ENCODE measurements at places on chromosomes 2 and 18. TPM values are rescaled to one million over a fixed set of nuclear protein-coding genes. Genes with fewer than 3 reads are reported as not detected.

- DNase-seq, result no peak
Observed at GRCh38 chr2:84292545-84292944, 166.5 kb downstream of the SUCLG1 start.

ABCG8 gene
- total RNA-seq, result not detected

- DNase-seq, result peak; percentile 40
Observed at GRCh38 chr2:145751629-145752028, 1231.7 kb upstream of the ZEB2 start.

MAPRE3 gene
- 2.0 TPM for total RNA-seq

CYP27C1 gene
- not detected for total RNA-seq

IMP4 gene
- total RNA-seq, result 127 TPM

GRCh38 chr2:102356381-102356712 lies 751 bp downstream of the IL18R1 start:
- DNase-seq, result no peak

USP37 gene
- 7.9 TPM for total RNA-seq

- DNase-seq, result no peak
Observed at GRCh38 chr2:205867371-205867770, 185.1 kb downstream of the NRP2 start.

DNA sequence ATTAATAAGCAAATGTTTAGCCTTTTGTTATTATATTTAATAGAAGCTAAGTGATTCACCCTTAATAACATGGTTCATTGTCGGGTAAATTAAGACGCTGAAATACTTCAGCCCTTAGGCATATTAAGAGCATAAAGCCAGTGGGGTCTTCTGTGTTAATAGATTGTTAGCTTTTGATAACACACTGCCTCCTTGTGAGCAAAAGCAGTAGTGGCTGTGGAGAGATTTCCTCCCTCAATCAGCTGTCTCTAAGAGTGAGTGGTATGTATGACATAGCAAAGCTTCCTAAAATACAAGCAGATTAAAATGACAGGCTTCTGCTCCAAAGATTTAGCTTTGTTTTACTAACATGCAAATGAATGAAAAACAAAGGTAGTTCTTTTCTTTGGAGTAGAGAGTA lies 143.7 kb upstream of the SYT4 start:
- no peak for DNase-seq

GRCh38 chr2:240244543-240244942 lies 104.1 kb upstream of the OTOS start:
- no peak for DNase-seq

DNA sequence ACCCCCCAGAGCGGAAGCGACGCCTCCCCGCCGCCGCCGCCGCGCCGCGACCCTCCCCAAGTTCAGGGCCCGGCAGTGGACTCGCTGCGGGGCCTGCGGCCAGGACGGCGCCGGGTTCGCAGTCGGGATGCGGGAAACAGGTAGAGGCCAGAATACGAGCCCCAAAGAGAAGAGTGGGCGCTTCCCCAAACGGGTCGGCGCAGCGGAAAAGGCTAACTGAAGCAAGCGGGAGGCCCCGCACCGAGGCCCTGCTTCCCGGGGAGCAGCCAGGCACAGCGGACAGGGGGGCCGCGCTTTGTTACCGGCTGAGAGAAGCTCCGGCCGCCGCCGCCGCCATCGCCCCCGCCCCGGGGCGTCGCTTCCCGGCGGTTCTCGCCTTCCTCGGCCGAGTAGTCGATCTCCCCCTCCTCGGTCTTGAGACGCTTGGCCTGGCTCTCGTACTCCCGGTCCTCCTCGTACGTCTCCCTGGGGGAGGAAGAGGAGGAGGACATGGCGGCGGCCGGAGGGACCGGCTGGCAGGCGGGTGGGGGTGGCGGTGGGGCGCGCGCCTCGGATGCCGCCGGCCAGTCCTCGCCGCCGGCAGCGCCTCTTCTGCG lies 494 bp downstream of the HNRNPLL start:
- DNase-seq, result no peak

GRCh38 chr2:20676353-20677215 lies 9.6 kb downstream of the GDF7 start:
- no peak for DNase-seq

GPAT2 gene
- total RNA-seq, result 6.3 TPM

- DNase-seq, result no peak
Observed at GRCh38 chr18:40094441-40094840, 1860.6 kb upstream of the PIK3C3 start.

DNA sequence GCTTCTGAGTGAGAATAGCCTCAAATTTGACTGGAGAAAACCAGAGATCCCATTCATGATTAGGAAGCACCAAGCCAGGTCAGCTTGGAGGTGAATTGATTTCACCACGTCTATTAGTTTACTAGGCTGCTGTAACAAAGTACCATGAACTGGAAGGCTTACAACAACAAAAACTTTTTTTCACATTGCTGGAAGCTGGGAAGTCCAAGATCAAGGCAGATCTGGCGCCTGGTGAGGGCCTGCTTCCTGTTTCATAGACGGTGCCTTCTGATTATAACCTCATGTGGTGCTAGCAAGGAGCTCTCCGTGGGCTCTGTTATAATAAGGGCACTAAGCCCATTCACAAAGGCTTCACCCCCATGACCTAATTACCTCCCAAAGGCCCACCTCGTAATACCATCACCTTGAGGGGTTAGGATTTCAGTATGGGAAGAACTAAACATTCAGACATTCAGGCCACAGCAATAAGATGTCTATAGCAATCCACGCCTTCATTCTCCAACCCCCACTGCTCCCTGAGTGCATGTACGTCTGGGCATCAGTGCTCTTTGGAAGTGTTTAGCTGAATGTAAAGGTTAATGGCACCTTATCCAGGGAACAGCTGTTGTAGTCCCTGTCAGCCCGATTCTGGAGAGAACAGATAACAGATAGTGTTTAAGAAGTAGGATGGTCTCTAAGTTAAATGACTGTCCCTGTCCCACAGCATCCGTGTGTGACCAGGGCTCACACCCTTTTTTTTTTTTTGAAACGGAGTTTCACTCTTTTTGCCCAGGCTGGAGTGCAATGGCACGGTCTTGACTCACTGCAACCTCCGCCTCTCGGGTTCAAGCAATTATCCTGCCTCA lies 89.2 kb downstream of the SOCS6 start:
- DNase-seq, result no peak

RASGRP3 gene
- 15.7 TPM for total RNA-seq

DNA sequence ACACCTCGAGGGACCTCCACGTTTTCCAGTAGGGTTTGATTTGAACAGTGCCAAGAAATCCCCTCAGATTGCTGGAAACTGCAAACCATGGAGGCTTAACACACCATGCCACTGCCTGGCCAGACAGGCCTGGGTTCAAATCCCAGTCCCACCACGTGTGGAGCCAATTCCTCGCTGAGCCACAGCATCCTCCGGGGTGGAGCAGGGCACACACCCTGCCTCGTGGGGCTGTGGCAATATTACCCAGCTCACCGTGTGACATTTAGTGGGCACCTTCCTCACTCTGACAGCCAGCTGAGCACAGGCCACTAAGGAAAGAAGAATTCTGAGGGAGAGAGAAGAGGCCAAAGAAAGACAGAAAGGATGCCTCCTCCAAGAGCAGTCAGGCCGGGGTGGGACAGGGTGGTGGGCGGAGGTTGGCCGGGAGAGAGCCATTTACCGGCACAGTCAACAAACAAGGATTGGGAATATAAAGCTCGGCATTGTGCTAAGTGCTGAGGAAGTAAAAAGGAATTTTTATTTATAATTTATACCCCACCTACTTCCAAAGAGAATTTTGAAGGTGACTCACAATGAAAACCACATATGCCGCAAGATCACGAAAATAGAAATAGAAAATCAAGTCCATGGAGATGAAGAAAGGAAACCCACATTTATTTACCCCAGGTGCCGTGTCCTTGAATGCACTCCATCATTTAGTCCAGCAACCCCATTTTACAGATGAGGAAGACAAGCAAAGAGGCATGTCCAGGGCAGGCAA lies 111.5 kb downstream of the MCFD2 start:
- DNase-seq, result no peak

DNA sequence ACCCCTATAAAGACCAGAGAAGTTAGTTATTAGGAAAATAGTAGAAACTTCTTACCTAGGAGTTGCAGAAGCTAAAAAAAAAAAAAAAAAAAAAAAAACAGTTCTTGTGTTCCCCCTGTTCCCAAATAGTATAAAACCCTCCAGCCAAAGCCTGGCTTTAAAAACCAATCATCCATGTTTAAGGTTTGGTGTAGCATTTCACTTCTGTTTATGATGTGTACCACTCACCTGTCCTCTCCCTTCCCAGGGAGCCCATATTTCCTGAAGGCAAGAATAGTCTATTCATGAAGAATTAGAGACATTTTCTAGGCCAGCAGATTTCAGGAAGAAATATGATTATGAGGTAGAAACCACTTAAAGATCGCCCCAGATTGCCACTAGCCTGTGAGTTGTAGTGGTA lies 273.6 kb downstream of the SETBP1 start:
- DNase-seq, result no peak

- DNase-seq, result no peak
Observed at GRCh38 chr18:48106976-48107781, 176.7 kb upstream of the SMAD2 start.

DNA sequence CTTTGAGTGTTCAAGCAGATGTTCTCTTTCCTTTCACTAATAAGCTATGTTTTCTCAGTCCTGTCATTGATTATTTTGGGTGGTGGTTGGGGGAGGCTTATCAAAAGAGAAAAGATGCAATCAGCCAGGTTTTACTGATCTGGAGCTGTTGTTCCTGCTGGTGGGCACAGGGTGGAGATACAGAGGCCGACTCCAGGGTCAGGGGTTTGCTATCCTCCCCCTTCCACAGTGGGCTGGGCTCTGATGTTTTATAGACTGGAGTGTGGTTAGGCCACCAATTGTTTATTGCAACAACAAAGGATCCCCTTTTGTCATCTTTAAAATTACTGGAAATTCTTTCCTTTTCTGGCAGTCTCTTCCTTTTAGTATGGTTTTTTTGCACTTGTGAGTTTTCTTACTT lies 120.5 kb downstream of the TANC1 start:
- no peak for DNase-seq

- no peak for DNase-seq
Observed at GRCh38 chr2:220034426-220035130, 407.1 kb downstream of the SLC4A3 start.

DNA sequence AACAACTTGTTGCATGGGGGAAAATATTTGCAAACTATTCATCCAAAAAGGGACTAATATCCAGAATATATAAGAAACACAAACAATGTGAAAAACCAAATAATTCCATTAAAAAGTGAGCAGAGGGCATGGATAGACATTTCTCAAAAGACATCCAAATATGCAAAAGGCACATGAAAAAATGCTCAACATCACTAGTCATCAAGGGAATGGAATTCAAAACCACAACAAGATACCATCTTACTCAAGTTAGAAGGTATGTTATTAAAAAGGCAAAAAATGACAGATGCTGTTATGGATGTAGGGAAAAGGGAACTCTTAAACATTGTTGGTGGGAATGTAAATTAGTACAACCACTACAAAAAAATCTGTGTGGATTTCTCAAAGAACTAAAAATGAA lies 396.5 kb downstream of the CCDC85A start:
- no peak for DNase-seq

DNA sequence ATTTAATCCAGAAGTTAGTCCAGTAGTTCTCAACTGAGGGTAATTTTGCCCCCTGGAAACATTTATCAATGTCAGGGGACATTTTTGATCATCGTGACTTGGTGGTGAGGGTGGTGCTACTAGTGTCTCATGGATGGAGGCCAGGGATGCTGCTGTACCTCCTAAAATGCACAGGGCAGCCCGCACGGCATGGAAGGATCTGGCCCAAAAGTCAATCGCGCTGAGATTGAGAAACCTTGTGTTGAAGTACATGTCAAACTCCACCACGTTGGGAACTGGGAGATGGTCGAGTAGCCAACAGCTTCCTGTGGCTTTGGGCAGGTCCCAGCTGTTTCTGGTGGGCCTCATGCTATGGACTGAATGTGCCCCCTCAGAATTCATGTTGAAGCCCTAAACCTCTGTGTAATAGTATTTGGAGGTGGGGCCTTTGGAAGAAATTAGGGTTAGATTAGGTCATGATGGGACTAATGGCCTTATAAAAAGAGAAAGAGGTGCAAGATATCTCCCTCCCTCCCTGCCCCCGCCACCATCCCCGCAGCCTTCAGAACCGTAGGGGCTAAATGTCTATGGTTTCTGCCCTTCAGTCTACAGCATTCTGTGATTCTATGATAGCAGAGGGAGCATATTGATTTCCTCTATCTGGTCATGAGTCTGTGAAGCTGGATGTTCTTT lies 259.7 kb downstream of the MYCN start:
- DNase-seq, result no peak

ZNF804A gene
- not detected for total RNA-seq
